Activated T-cell treated with anti-CD3 and anti-CD28 coated beads for 24 hours (primary cell): ENCODE measurements at places on chromosomes 7 and 10.
A peak's percentile ranks its signal among the peaks of the same experiment; 100 is the strongest.

DNA sequence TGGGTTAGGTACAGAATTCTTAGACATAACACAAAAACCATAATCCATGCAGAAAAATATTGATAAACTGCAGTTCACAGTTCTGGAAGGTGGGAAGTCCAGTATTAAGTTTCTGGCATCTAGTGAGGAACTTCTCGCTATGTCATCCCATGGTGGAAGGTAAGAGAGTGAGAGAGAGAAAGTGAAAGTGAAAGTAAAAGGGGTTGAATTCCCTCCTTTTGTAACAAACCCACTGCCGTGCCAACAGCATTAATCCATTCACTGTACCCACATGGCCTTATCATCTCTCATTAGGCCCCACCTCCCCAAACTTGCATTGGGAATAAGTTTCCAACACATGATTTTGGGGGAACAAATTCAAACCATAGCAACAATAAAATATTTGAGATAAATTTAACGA lies 17.1 kb downstream of the ZNF485 start:
- DNase-seq = no peak

DNA sequence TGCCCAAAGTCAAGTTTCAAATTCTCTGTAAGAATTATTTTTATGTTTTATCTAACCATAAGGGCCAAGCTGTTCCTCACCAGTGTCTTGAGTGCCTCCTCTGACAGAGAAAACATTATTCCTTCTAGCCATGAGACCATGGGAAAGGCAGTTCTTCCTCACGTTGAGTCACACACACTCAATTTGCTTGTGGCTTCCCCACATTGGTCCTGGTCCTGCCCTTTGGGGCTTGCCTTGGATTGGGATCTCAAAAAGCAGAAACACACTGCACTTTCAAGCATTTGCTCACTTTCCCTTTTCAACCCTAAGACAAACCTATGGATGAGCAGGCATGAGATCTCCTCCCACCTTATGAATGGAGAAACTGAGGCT lies 248.3 kb upstream of the IGFBP3 start:
- DNase-seq = no peak

DNA sequence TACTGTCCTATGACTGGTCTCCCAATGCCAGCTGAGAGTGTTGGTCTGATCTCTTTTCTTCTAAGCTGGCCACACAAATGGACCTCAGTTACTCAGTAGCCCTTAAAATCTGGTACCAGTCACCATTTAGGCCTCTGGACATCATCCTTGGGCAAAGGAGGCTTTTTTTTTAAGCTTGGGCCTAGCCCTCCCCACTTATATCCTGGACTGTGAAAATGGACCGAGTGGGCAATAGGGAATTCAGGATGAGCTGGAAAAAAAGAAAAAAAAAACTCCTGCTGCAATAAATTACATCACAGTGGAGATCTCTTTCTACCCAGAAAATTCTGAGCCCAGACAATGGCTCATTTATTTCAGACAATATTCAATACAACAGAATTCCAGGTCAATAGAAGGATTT lies 68.4 kb downstream of the PARP12 start:
- no peak for DNase-seq

GRCh38 chr7:74535951-74536356 lies 82.2 kb downstream of the GTF2IRD1 start:
- no peak for DNase-seq

DNA sequence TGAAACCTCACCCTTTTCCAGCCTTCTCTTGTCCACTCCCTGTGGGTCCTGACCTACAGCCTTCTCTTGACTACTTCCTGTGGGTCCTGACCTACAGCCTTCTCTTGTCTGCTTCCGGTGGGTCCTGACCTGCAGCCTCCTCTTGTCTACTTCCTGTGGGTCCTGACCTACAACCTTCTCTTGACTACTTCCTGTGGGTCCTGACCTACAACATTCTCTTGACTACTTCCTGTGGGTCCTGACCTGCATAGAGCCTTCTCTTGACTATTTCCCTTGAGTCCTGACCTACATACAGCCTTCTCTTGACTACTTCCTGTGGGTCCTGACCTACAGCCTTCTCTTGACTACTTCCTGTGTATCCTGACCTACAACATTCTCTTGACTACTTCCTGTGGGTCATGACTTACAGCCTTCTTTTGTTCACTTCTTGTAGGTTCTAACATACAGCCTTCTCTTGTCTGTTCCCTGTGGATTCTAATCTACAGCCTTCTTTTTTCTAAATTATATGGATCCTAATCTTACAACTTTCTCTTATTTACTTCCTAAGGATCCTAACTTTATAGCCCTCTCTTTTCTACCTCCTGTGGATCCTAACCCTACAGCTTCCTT lies 36.5 kb downstream of the C10orf71 start:
- no peak for DNase-seq

DNA sequence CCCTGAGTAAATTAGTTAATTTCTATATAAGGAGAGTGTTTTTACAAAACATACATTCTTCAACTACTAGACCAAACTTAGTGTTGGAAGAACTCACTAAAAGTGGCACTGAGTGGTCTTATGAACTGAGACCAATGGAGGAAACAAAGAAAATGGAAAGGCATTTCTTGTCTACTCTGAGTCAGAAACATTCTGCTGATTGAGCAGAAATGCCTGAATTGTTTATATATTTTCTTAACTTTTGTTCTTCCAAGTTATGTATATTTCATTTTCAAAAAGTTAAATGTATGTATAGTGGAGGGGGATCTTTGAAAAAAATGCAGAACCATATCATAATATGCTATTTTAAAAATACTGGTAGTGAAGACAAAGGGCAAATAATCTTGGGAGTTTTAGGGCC lies 320.7 kb downstream of the HGF start:
- DNase-seq = no peak

DNA sequence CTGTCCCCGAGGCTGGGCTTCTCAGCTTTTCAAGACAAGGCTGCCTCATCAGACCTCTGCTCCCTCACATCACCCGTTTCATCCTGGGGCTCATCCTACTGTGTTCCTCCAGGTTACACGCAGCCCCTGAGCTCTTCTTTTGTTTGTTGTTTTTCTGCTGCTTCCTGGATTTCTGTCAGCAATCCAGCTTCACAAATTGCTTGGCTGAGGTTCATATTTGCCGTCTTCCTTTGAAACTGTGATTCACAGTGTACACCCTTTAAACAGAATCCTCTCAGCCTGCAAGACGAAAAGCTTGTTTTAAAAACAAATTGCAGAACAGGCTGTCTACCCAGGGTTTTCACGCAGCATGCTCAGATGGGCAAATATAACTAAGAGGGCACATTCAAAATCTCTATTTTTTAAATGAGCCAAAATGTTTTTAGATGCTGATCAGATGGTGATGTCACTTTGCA lies 39.1 kb upstream of the PARD3 start:
- DNase-seq = no peak

- no peak for DNase-seq
These were observed 6.6 kb downstream of the AIFM2 start for GRCh38 chr10:70125918-70126552.

DNA sequence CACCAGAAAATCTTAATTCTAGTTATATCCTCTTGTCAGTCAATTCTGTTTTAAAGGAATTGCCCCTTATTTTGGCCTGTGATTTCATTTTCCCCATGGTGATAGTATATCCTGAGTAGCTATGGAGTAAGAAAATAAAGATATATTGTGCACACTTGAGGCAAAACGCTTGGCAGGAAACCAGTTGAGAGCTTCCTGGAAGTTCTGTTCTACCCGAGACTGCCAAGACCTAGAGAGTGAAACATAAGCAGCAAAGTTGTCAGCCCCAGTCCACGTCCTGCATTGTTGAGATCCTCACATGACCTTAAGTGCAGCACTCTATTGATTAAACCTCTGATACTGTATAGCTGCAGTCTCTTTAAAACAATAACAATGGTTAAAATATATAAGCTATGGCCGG lies 235.2 kb downstream of the CDC14C start:
- no peak for DNase-seq

GRCh38 chr7:17466216-17466615 lies 167.8 kb downstream of the AHR start:
- no peak for DNase-seq

- DNase-seq = no peak
These were observed 34.4 kb upstream of the ECHDC3 start for GRCh38 chr10:11707624-11708350.

GRCh38 chr10:116691635-116692034 lies 50.7 kb downstream of the HSPA12A start:
- DNase-seq = no peak

- DNase-seq = no peak
These were observed 134.6 kb upstream of the NPSR1 start for GRCh38 chr7:34523226-34523918.

DNA sequence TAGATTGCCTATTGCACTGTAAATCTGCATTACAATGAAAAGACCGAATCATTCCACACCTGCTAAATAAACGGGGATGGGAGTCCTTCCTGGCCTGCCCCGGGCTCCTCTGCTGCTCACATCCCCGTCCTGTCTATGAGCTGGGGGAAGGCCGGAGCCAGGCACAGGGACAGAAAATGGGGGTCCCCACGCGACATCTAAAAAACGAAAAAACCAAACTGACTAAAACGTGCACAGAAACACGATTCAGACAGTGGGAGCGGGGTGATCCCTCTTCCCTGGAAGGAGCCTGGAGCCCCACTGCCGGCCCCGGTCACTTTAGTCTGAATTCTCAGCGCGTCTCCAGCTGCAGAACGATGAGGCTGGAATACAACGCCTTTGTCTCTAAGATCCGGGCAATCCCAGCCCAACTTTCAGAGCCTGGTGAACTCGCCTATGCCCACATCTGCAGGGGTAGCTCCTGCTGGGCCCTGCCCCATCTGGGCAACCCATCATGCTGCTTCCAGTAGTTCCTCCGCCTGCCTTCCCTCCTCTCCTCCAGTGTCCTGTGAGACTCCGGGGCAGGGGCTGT lies 78.0 kb downstream of the ADARB2 start:
- no peak for DNase-seq

DNA sequence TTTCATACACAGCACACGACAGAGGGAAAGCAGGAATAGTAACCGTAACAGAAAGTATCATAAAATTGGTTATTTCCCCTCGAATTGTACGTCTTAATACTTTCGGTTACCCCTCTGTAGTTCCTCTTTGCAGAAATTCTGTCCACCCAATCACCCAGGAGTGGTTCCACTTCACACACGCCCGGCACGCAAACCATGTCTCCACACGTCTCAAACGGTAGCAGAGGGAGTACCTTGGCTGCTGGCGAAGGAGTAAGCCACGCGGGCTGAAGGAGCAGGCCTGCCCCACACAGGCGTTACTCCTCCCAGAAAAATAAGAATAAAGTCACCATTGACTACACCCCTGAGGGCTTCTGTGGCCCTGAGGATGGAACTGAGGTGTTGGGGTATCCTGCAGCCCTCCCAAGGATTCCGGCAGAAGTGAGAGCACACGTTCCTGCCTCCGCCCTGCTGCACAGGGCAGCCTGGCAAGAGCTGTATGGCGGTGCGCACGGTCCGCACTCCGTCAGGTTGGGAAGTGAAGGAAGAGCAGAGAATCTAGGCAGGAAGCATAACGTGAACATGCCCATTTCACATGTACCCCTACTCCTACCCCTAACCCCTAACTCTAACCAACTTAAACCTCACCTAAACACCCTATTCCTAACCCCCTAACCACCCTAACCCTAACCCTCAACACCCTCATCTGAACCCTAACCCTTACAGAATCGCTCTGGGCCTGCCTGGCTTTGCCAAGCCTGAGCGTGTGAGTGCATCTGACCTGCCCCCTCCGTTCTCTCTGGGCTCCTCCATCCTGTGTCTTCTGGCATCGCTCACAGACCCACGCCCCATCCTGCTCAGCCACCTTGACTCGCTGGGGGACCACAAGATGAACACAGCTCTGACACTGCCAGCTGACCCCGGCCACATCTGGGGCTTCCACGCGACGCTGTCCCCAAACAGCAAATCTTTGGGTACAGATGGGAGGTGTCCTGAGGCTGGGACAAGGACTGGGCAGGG lies 18.2 kb downstream of the GPR146 start:
- no peak for DNase-seq

DNA sequence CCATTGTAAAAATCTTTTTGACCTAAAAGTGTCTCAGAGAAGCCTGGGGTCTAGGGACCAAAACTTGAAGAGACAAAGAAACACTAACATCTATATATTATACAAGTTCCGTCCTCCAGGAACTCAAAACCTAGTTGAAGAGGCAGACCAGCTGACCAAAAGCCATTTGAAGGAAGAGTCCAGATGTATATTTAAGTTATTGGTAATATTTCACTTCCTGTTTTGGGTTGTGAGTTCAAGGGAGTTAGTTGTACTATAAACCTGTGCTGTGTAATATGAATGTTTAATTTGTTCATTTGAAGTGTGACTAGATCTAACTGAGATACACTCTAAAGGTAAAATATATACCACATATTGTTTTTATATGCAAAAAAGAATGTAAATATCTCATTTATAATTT lies 45.0 kb downstream of the CDK1 start:
- DNase-seq = no peak

DNA sequence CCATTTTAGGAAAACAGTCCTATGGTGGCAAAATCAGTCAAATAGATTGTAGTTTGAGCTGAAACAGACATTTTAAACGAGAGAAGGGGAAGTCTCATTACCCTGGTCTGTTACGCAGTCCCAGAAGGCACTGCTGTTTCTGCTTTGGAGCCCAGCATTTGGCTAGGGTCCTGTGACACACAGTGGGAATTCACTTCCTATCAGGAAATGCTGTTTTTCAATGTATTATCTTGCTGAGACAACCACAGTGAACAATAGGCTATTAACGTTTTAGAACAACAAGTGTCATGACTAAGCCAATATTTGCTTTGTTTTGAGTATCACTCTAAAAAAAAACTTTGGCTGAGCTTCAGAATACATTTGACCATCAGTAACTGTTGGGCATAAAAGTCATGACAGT lies 74.1 kb downstream of the ADD3 start:
- DNase-seq = no peak

DNA sequence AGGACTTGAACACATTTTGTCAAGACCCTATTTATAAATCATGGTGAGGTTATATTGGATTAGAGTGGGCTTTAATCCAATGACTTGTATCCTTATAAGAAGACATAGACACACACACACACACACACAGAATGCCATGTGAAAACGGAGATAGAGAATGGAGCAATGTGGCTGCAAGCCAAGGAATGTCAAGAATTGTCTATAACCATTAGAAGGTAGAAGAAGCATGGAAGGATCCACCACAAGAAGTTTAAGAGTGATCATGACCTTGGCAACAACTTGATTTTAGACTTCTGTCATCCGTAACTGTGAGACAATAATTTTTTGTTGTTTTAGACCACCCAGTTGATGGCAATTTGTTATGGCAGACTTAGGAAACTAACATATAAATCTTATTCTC lies 514.2 kb downstream of the TFEC start:
- no peak for DNase-seq

GRCh38 chr7:111041577-111041976 lies 49.4 kb upstream of the LRRN3 start:
- DNase-seq = no peak

- peak; percentile 58 for DNase-seq
These were observed 48.8 kb upstream of the CARD11 start for GRCh38 chr7:3092468-3092867.

DNA sequence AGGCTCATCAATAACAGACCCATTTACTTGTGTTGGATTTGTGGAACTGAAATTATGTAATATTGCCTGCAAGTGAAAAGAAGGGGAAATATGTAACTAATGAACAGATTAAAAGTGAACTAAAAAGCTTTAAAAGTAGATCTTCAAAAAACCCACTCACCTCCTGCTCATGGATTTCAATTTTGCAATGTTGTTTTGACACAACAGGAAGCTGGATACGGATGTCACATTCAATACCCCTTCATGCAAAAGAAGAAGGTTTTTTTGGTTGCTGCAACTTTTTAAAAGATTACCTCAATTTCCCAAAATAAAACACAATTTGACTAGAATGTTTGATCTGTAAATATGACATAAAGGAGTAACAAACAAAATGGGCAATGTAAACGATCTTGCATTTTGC lies 3.3 kb downstream of the MKI67 start:
- no peak for DNase-seq
